GM10248 (cell line): ENCODE measurements at places on chromosomes 7 and 10.

- DNase-seq = no peak
These were observed 57.0 kb upstream of the DNAJB6 start for GRCh38 chr7:157279741-157280215.

- DNase-seq = no peak
These were observed 1.4 kb downstream of the ZMIZ1 start for GRCh38 chr10:79070081-79070605.

- DNase-seq = no peak
These were observed 5.0 kb upstream of the PDK4 start for GRCh38 chr7:95601316-95601715.

GRCh38 chr7:36904802-36905201 lies 180.5 kb upstream of the AOAH start:
- DNase-seq = no peak

DNA sequence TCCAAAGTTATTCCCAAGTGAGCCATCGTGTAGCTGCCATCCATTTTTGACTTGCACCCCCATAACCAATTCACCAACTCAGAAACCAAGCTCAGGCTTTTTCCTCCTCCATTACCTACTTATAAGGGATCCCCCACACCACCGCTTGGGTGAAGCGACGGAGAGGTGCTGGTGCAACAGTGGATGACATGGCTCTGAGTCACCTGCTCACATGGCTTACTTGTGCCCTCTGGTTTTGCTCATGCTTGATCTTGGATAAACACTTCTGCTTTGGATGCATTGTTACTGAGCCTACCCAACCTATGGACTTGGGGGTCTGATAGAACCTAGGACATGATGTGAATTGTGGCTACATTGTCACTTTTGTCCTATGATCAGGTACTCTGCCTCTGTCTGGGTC lies 12.0 kb upstream of the AKR1B1 start:
- DNase-seq = no peak

DNA sequence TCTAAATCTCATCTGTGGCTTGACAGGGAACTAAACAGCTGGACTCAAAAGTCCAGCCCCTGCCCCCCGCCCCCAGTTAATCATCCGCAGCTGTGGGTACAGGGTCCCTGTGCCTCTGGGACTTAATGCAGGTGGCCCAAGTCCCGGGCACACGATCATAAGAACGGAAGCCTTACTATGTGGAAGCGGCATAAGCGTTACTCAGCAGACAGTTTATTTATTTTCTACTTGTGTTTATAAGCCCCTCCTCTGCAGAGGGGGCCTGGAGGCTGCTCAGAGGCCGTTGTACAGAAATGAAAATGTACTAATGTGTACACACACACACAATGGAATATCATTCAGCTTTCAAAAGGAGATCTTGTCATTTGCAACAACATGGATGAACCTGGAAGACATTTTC lies 158.0 kb upstream of the TNS3 start:
- DNase-seq = no peak

- no peak for DNase-seq
These were observed 96.8 kb downstream of the INPP5A start for GRCh38 chr10:132634241-132634946.

- DNase-seq = peak; percentile 42
These were observed at the start of gene TFPI2 for GRCh38 chr7:93890464-93891068. TFPI2 (minus strand) TSS chr7:93890753; CDS start chr7:93890678, 75 bp downstream.

DNA sequence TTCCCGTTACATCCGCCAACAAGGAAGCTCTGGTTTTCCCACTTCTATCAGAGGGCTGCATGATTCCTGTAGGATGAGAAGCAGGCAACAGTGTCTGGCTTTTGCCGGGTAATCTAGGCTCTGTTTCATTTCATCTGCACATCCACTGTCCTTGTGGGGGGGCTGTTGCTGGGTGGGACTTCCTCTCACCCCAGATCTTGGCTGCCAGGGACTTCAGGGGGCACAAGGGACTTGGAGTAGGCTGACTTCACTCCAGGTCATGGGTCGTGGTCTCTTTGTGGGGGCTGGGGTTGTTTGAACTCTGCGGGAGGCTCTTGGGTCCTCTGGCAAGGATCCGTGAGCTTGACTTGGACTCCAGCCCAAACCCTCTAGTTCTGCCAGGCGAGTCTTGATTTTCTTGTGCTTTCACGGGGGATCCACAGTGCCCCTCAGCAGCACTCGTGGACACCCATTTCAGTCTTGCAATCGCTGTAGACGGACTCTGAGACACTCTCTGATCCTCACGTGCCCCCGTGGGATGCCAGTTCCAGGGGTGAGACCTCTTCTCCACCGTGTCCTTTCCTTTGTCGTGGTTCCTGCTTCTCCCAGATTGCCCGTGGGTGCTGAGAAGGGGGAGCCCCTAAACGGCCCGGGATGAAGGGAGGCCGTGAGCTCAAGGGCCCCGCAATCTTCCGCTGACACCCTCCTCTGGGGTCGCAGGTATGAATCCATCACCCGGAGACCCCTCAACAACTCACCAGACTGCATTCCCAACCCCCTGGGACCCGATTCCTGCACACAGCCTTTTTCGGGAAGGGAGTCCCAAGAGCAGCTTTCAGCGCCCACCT lies 21.4 kb upstream of the ZNF273 start:
- peak; percentile 12 for DNase-seq

- DNase-seq = no peak
These were observed 5.4 kb downstream of the TFEC start for GRCh38 chr7:116024826-116025809.
